ENCODE measurements at places on chromosomes 13 and 19. TPM values are rescaled to one million over a fixed set of nuclear protein-coding genes. Genes with fewer than 3 reads are reported as not detected.

PTH2 gene
- total RNA-seq: not detected

DNA sequence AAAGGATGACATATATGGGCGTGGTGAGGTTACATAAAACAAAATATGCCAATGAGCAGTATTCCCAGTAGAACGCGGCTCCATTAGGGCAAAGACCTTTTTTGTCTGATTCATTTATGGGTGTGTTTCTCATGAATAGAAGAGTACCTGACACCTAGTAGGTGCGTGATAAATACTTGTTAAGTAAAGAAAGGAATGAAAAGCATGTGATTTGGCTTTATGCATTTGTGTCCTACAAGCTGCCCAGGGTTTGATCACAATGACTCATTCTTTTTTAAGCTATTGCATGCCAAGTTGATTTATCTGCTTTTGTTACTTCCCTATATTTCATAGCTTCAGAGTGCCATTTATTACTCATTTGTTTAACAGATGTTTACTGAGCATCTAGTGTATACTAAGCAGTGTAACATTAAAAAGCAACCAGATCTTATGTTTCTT is 19.1 kb upstream of the KCTD4 start:
- DNase-seq: peak; percentile 93

TEX29 gene
- not detected for total RNA-seq

SYCN gene
- total RNA-seq: not detected

GRCh38 chr13:80276371-80277289 is 64.3 kb downstream of the SPRY2 start:
- DNase-seq: peak; percentile 9

GAPDHS gene
- total RNA-seq: not detected
